Fibroblast of the aortic adventitia (primary cell): ENCODE measurements at places on chromosomes 3 and 15. TPM values are rescaled to one million over a fixed set of nuclear protein-coding genes. Genes with fewer than 3 reads are reported as not detected.

VGLL3 gene
- 38.8 and 47.4 TPM in 2 replicates for total RNA-seq

FRMD4B gene
- 0.81 and 1.6 TPM in 2 replicates for total RNA-seq

GATM gene
- 0.18 and 0.57 TPM in 2 replicates for total RNA-seq

NTRK3 gene
- total RNA-seq: 7.0 and 19.6 TPM in 2 replicates

DPPA2 gene
- not detected in 2 replicates for total RNA-seq

ATP10A gene
- 4.4 and 5.8 TPM in 2 replicates for total RNA-seq

MOBP gene
- not detected in 2 replicates for total RNA-seq

MCCC1 gene
- 23.7 and 38.2 TPM in 2 replicates for total RNA-seq

PLA2G4E gene
- total RNA-seq: not detected in 2 replicates

DNA sequence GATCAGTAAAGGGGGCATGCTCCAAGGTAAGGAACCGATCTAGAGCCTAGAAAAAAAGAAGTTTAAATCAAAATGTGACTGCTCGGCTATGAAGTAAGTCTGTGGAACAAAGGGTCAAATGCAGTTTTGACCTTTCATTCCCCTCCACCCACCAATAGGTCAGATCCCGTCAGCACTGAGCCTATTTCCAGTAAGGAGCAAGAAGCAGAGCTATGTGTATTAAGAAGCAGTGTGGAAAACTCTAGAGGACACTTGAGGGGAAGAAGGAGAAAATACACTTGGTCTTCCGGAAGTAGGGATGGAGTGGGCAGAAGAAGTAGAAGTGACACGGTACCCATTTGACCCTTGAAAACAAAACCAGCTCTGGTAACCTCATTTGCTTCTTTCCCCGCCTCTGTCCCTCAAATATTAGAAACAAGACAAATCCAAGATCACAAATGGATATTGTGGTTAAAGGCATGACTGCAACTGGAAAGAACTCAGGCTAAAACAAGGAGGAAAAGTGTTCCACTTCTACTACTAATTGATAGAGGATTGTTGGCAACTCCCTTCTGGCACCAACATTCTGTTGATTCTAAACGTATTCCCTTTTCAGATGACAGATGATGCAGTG, 888.3 kb upstream of the NR2F2 start:
- no peak for DNase-seq

GRCh38 chr15:49769225-49769624, 148.4 kb downstream of the DTWD1 start:
- DNase-seq: peak; percentile 66

- DNase-seq: no peak
Measured at GRCh38 chr3:41955192-41955591, 6.7 kb downstream of the ULK4 start.

- no peak for DNase-seq
Measured at GRCh38 chr3:20218215-20218614, 32.2 kb upstream of the SGO1 start.

DNA sequence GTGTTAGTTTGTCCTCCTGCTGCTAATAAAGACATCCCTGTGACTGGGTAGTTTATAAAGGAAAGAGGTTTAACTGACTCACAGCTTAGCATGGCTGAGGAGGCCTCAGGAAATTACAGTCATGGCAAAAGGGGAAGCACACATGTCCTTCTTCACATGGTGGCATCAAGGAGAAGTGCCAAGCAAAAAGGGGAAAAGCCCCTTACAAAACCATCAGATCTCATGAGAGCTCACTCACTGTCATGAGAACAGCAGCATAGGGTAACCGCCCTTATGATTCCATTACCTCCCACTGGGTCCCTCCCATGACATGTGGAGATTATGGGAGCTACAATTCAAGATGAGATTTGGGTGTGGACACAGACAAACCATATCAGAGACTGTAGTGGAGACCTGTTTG, 27.0 kb downstream of the TM2D3 start:
- no peak for DNase-seq

GRCh38 chr3:1506090-1506489, 413.3 kb downstream of the CNTN6 start:
- no peak for DNase-seq

GRCh38 chr15:52558196-52558595, 10.6 kb downstream of the ARPP19 start:
- DNase-seq: peak; percentile 47

- DNase-seq: no peak
Measured at GRCh38 chr15:42131826-42132806, 24.3 kb downstream of the PLA2G4F start.

GRCh38 chr15:29376590-29376989, 107.0 kb upstream of the NSMCE3 start:
- no peak for DNase-seq

- no peak for DNase-seq
Measured at GRCh38 chr3:144457758-144458157, 486.1 kb downstream of the DIPK2A start.

- DNase-seq: no peak
Measured at GRCh38 chr15:82944821-82945220, 7.7 kb downstream of the HOMER2 start.

DNA sequence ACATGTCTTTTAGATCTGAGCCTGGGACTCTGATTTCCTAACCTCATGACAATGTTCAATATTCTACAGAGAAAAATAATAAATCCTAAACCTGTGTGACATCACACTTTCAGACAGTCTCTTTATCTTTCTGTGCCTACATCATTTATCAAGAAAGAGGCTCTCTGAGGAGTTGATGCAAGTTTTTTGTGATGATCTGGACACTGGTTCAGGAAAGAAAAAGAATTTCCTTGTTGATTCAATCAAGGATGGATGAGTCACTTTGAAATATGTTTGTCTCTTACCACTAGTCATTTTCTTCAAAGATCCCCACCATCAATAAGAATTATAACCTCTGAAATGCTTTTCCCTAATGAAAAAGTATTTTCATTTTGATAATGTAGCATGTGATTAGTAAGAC, 404.6 kb downstream of the WDR72 start:
- DNase-seq: no peak

GRCh38 chr3:43343185-43343584, 56.8 kb downstream of the SNRK start:
- DNase-seq: no peak

GRCh38 chr3:2851361-2851760, 258.8 kb downstream of the IL5RA start:
- DNase-seq: no peak

- no peak for DNase-seq
Measured at GRCh38 chr15:63067976-63068743, 25.6 kb downstream of the TPM1 start.

GRCh38 chr3:132164469-132165092, 129.8 kb upstream of the CPNE4 start:
- DNase-seq: peak; percentile 61

DNA sequence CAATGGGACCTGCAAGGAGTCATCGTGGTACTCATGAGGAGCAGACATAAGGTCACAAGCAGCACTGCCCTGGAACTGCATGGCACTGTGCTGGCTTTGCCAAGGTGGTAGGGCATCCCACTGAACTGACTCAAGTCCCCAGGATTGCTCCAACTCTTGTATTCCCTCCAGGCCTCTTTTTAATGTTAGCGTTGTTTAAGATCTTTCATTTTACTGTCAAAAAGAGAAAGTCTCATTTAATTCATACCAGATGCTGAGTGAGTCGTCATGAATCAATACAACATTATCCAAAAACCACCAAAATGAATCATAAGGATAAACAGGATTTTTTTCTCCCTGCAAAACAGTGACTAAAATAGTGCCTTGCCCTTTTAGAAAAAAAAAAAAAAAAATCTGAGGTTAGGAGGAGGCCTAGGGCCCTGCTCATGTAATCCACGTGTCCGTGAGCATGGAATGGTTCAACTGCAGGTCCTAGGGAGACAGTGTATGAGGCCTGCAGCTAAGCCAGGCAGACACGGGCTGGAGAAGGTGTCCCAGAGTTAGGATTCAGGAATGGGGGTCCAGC, 36.7 kb upstream of the BLM start:
- DNase-seq: peak; percentile 97

DNA sequence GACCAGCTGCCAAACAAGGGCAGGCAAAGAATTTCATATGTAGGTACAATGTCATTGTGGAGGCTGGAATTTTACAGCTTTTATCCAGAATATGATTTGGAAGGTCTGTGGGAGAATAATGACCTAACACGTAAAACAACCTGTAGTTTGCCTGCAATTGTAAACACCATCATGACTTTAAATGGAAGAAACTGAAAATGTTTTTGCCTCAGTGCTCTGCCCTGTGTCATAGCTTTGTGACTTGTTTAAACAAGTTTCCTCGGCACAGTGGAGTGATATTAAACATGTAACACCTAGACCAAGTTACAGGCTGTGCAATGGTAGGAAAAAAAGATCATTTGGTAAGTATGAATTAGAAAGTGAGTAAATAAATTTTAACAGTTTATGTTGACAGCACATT, 171.6 kb upstream of the MBNL1 start:
- DNase-seq: no peak

- DNase-seq: no peak
Measured at GRCh38 chr15:74464897-74465296, 3.9 kb upstream of the UBL7 start.

DNA sequence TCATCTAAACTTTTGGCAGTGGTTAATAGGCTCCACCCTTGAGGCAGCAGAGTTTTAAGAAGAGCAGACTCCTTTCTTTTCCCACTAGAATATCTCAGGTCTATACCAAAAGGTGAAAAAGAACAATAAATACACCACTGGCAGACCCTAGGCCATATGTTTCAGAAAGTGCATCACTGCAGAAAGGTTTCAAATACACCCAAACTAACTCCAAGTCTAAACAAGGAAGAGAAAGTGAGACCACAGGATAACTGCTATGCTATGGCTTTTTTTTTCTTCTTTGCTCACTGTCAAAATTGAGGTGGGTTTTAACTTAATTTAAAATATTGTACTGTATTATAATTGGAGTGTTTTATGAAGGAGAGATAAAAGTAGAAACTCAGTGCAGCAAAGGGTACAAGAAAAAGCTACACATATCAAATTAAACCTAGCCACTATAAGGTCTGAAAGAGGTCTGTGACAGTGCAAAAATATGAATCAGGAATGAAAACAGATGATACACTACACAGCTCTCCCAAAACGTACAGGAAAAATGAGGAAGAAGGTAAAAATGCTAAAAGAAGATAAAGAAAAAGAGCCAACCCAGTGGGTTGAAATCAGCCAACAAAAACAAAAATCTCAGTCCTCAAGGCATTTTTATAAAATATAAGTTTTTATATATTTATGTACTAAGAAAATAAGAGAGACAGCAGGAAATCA, 8.4 kb downstream of the SNX4 start:
- peak; percentile 3 for DNase-seq

- no peak for DNase-seq
Measured at GRCh38 chr3:37545479-37545878, 316.2 kb upstream of the CTDSPL start.

GRCh38 chr3:32602206-32602605, 31.5 kb upstream of the DYNC1LI1 start:
- DNase-seq: no peak

DNA sequence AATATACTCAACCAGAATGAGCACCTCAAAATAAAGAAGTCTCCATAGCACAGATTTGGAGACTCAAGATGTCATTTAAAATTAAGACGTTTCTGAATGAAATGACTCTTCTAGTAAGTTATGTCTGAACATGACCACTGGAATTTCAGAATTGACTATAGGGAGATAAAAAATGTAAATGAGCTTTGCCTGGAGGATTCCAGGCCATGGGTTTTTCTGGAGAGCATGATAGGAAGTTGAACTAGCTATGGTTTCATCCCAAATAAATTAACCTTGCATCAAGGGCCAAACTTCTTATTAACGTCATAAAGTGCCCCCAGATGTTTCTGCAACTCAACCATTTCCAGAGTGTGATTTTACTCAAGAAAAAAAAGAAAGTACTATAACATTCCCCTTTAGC, 222.6 kb upstream of the NR2F2 start:
- peak; percentile 22 for DNase-seq
